ENCODE measurements at places on chromosomes 3 and 15.

GRCh38 chr15:76335307-76336253, 993 bp upstream of the ISL2 start:
- DNase-seq = no peak

- DNase-seq = no peak
These were observed 83.3 kb upstream of the SOX2 start for GRCh38 chr3:181628384-181628783.

- DNase-seq = no peak
These were observed 179.6 kb downstream of the NSMCE3 start for GRCh38 chr15:29089731-29090616.

GRCh38 chr15:33256874-33257273, 53.9 kb upstream of the RYR3 start:
- DNase-seq = no peak

GRCh38 chr3:110383356-110383755, 688.3 kb upstream of the NECTIN3 start:
- no peak for DNase-seq

- no peak for DNase-seq
These were observed 508 bp upstream of the ECT2 start for GRCh38 chr3:172750069-172750367.

- no peak for DNase-seq
These were observed 486.4 kb downstream of the FHIT start for GRCh38 chr3:60764870-60765269.

Data from cortex of kidney (tissue), 1 donor.